ENCODE measurements at places on chromosomes 7 and 10. TPM values are rescaled to one million over a fixed set of nuclear protein-coding genes. Genes with fewer than 3 reads are reported as not detected.

ASZ1 gene
- not detected for total RNA-seq

CRHR2 gene
- total RNA-seq = not detected

PRPS1L1 gene
- not detected for total RNA-seq

TMEM130 gene
- total RNA-seq = 27.3 TPM

FAM131B gene
- total RNA-seq = not detected

ASAH2 gene
- 0.47 TPM for total RNA-seq

TRIM74 gene
- total RNA-seq = not detected

GCK gene
- total RNA-seq = not detected

ITIH2 gene
- total RNA-seq = not detected

CHN2 gene
- total RNA-seq = not detected

GSDME gene
- total RNA-seq = 25.5 TPM

ABCB1 gene
- 9.0 TPM for total RNA-seq

CDH23 gene
- not detected for total RNA-seq

LOXL4 gene
- total RNA-seq = 0.72 TPM

UNCX gene
- not detected for total RNA-seq

POM121 gene
- 3.6 TPM for total RNA-seq

CYP3A4 gene
- not detected for total RNA-seq

LIPK gene
- not detected for total RNA-seq

FKBP9 gene
- total RNA-seq = 298 TPM

DGKB gene
- not detected for total RNA-seq

ANXA8L1 gene
- not detected for total RNA-seq

HMX2 gene
- total RNA-seq = not detected

LRRD1 gene
- not detected for total RNA-seq

FAM25C gene
- not detected for total RNA-seq

RASA4B gene
- 2.2 TPM for total RNA-seq

KCND2 gene
- total RNA-seq = not detected

GNAI1 gene
- 54.4 TPM for total RNA-seq

MKX gene
- not detected for total RNA-seq

CUL2 gene
- total RNA-seq = 10.4 TPM

DNA2 gene
- 6.1 TPM for total RNA-seq

KBTBD2 gene
- total RNA-seq = 29.6 TPM

NXPH1 gene
- total RNA-seq = 0.14 TPM

BTBD16 gene
- 0.88 TPM for total RNA-seq

ST8SIA6 gene
- total RNA-seq = not detected

ZNF365 gene
- total RNA-seq = 10.1 TPM

HOXA7 gene
- 5.1 TPM for total RNA-seq

FGL2 gene
- total RNA-seq = not detected

MACROH2A2 gene
- total RNA-seq = 29.4 TPM

CRPPA gene
- 2.0 TPM for total RNA-seq

TAS2R4 gene
- total RNA-seq = not detected

ADRA2A gene
- not detected for total RNA-seq

ATOH7 gene
- not detected for total RNA-seq

NKX1-2 gene
- not detected for total RNA-seq

ETV1 gene
- total RNA-seq = 2.5 TPM

LEP gene
- total RNA-seq = not detected

HOXA3 gene
- total RNA-seq = 32.9 TPM

LMBR1 gene
- total RNA-seq = 75.3 TPM

TAC1 gene
- not detected for total RNA-seq

ZNF467 gene
- 1.4 TPM for total RNA-seq

All from Caki2 (cell line).